ENCODE measurements at places on chromosomes 1 and 21.
A peak's percentile ranks its signal among the peaks of the same experiment; 100 is the strongest.

DNA sequence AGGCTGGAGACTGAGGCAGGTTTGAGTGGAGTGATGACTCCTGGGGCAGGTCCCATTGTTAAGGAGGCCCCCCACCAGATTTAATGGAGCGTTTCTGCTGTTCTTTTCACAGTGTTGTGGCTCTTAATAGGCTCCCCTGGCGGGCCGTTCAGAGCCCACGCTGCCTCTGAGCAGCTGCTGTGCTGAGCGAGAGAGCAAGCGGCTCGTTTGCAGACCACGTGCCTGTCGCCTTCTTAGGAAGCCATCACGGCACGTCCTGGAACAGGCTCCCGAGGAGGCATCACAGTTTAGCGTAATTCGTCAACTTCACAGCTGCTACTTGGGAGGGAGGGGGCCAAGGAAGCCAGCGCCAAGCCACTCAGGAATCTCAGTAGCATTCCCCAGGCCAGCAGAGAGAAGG is 70.5 kb upstream of the CTTNBP2NL start:
- no peak for DNase-seq

- DNase-seq, result no peak
Observed at GRCh38 chr1:173503391-173503790, 26.3 kb downstream of the PRDX6 start.

DNA sequence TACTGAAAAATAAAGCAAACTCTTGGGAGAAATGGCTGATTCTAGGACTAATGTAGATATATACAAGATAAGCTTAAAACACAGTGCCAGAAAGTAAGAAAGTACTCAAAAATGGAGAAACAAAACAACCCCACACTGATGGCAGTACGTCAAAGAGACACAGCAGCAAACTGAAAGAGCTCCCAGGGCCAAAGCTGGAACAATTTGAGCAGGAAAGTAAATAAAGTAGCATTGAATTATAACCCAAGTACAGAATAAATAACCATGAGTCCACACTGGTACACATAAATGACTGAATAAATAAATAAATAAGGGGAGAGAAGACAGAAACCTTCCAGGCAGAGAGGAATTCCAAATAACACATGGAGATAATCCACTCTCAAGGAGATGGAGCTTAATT is 120.9 kb downstream of the GLUL start:
- DNase-seq, result no peak

DNA sequence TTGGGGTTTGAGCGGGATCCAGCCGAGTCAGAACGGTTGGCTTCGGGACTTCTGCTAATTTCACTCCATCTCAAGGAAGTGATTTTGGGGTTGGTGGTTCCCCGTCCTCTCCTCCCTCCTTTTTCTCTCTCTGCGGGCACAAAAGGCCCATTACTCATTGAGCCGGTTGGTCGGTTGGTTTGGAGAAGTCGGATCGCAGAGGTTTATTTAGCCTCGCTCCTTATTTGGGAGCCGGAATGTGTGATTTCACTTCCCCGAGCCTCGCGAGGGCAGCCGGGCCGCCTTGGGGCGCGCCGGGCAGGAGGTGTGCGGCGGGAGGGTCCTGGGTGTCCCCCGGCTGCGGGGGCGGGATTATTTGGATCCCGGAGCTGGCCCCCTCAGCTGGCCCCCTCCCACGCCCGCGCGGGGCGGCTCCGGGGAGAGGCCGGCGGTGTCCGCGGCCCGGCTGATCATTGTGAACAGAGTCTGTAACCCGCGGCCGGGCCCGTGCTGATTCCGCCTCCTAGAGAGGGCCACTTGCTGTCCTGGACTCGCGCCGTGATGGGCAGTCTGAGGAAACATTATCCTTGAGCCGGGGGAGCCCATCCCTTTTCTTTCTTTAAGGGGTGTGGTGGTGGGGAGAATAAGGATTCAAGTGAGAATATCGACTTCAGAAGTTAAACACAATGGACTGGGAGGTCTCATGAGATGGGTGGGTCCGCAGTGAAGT is 1.2 kb downstream of the MAPKAPK2 start:
- DNase-seq, result peak; percentile 35

- no peak for DNase-seq
Observed at GRCh38 chr1:205319081-205320018, 2.2 kb downstream of the NUAK2 start.

DNA sequence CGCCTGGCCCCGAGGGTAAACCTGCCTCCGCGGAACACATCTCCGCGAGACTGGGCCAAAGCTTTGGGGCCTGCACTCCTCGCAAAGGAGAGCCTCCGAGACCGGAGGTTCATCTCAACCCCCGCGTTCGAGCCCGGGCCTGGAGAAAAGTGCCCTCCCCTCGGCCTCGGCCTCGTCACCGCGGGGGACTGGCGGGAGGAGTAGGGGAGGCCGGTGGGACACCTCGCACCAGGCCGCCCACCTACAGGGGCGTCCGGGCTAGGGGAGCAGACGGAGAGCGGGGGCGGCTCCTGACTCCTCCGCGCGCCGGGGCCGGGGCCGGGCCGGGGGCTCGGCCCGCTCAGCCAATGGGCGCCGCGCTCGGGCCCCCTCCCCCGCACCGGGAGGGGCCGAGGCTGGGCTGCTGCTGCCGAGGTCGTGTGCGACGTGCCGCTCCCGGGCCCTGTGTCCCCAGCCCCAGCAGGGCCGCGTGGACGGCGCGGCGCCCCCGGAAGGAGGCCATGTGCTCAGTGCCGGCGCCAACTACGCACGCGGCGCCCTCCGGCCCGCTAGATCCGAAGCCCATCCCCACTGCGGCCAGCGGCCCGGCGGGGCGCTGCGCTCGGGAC is 684 bp downstream of the SLC2A1 start:
- DNase-seq, result peak; percentile 72

- no peak for DNase-seq
Observed at GRCh38 chr21:42039911-42040351, 29.8 kb upstream of the ZBTB21 start.

GRCh38 chr1:16224472-16224871 is 12.0 kb upstream of the ARHGEF19 start:
- DNase-seq, result no peak

- DNase-seq, result peak; percentile 59
Observed at GRCh38 chr1:235917267-235917811, 50.6 kb upstream of the LYST start.

GRCh38 chr1:21667348-21668231 is 1.6 kb downstream of the RAP1GAP start:
- DNase-seq, result no peak

DNA sequence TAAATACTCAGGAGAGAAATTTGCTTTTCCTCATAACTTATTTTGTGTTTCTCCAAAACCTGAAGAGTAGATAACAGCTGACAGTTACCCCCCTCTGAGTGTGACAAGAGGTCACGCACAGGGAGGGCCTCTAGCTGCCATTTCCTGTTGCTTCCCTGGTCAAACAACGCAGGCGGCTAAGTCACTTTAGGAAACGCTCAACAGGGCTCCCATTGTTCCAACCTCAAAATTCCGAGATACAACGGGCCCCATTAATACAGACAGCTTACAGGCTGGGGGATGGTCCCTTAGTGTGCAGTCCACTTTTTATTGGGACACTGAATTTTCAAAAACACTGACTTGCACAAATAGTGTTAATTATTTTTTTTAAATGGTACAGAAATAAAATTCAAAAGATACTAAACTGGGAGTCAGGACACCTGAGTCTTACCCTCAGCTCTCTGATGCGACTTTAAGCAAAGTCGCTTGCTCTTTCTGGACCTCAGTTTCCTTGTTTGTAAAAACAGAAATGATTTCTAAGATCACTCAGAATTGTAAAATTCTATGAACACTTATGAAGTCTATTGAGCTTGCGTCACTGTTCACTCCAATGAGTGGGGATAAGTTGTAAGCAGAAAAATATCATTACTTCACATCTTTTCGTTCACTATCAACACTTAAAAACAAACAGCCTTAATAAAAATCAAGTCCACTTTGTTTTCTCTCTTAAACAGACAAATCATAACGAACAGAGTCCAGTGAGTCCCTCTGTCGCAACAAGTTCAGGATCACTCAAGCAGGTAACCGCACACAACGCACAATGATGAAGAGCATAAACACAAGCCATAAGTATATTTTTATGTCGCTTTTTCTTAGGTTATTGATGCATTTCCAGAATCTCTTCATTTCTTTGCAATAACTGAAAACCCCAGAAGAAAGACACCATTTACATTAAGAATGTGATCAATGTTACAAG is 13.5 kb downstream of the LZIC start:
- no peak for DNase-seq

DNA sequence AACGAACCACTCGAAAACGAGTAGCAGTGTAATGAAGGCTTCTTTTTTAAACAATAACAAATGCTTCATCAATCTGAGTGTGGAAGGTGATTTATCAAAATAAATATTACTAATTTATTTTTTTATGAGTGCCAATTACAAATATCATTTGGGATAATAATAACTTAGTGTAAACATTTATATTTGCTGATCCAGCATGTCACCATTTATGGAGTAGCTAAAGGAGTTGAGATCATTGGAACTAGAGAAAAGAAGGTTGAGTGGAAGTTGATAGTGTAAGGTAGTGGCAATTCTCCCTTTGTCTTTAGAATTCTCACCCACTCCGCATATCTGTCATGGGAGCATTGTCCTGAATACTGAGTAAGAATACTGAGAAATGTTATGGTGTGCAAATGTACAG is 67.1 kb upstream of the KIF26B start:
- no peak for DNase-seq

DNA sequence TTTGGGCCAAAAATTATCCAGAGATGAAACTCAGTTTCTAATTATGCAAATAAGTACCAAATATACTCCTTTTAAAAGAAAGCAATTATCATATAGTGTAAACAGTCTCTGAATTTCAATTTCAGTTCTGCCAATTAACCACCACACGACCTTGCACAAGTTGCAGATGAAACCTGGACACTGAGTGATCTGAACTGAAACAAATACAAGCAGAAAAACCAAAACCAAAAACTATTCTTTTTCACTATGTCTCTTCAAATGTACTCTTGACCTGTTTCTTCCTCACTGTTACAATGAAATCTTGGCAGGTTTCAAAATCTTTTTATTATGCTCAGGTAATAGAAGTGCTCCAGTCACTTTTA is 79.2 kb downstream of the TYW3 start:
- DNase-seq, result no peak

GRCh38 chr1:47993416-47993740 is 3.8 kb downstream of the TRABD2B start:
- no peak for DNase-seq

- DNase-seq, result no peak
Observed at GRCh38 chr1:23651069-23651808, 40.4 kb upstream of the RPL11 start.

DNA sequence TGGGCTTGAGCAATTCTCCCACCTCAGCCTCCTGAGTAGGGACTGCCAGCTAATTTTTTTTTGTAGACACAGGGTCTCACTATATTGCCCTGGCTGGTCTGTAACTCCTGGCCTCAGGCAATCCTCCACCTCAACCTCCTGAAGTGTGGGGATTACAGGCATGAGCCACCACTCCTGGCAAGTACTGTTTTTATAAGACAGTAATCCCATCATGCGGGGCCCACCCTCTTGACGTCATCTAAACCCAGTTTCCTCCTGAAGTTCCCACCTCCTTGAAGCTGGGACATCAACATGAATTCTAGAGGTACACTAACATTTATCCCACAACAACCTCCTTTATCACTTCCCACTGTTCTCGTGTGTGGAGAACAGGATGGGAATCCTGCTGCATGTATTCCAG is 104.7 kb downstream of the SPATA46 start:
- DNase-seq, result no peak

DNA sequence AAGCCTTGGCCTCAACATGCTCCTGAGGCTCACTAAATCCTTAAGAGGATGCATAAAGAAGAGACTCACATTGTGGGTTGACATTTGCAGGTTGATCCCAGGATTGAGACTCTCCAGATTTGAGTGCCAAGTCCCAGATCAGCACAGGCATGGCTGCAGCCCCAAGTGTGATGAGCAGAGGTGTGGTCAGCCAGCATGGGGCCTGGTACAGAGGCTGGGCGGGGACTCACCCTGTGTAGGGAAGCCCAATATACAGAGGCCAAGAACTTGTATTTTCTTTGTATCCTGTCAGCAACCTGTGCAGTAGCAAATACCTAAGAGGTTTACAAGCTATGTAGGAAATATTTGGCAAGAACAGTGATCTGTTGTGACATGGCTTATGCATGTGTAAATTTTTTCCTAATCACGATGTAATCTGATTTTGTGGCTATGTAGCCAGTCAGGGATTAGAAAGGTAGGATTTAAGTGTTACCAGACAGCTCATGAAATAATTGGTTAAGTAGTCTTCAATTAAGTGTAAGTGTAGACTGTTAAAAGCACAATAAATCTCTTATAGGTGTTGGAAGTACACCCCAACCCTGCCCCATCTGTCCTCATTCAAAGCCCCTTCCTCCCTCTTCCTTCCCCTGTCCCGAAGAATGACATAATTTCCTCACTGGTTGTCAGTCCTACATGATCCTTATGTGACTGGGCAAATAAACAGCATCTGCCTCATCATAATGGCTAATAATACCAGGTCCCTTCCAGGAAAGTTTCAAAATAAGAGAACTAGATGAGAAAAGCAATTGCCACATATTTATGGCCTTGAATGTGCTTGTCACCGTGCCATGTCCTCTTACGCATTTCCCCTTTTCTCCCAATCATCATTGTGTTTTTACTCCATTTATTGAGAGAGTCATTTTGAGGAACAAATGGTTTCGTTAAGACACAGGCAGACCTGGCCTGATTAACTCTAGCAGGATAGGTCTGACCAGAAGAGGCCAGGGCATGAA is 120.9 kb downstream of the HLX start:
- DNase-seq, result no peak

GRCh38 chr1:103561643-103562395 is 9.6 kb upstream of the AMY2B start:
- no peak for DNase-seq

DNA sequence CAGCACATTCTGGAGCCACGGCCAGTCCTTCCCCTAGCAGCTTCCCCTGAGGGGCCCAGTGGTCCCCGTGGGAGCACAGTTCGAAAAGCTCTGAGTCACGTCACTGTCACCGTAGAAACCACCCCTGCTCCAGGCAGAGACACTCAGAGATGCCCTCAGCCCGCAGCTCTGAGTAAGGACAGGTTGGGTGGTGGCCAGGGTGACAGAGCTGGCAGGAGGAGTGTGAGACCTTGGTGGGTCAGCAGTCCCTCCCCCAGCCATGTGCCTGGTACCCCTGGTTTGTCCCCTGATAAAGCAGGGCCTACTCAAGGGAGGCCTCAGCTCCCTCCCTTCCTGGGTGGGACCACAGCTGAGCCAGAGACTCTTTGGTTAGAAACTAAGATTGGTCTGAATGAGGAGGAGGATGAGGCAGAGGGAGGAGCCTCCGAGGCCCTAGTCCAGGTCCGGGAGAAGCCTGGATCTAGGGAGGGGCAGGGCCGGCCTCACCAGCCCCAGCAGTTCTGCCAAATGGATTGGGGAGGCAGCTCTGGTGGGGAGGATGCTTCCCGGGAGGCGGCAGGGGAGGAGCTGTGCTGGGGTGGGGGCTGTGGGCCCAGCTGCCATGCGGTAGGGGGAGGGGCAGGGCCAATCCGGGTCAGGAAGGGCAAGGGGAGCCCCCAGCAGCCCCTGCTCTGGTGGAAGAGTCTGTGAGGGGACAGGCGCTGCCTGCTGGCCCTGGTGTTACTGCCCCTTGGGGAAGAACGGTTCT is 55.2 kb downstream of the SLC9A1 start:
- no peak for DNase-seq

DNA sequence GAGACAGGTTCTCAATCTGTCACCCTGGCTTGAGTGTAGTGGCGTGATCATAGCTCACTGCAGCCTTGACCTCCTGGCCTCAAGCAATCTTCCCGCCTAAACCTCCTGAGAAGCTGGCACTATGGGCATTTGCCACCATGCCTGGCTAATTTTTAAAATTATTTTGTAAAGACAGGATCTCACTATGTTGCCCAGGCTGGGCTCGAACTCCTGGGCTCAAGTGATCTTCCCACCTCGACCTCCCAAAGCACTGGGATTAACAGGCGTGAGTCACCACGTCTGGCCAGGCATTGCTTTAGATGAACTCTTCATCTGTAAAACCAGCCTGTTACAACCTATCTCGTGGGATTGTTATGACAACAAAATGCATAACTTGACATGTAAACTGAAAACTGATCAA is 2.4 kb downstream of the COA6 start:
- DNase-seq, result no peak
